ENCODE measurements at places on chromosomes 2 and 18.

DNA sequence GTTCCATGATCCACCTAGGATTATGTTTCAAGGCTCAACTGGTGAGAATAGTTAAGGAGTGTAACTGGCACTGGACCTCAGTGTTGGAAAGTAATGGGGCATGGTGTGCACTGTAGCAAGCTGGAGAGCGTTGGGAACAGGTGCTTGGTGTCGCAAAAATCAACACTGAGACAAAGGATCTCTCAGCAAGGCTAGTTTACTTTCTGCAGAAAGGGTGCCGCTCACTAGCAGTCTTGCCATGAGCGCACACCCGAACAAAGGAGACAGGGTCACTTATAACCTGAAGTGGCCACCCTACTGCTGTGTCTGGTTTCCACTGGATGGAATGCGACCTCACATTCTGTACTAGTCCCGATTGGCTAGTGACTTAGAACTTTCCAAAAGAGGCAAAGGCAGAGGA, 133.2 kb downstream of the TMEM17 start:
- no peak for DNase-seq

GRCh38 chr2:109129356-109129920, 433 bp downstream of the SH3RF3 start:
- no peak for DNase-seq

GRCh38 chr2:173713904-173714555, 251.1 kb downstream of the SP3 start:
- DNase-seq, result no peak

GRCh38 chr2:223720367-223720766, 117.0 kb downstream of the AP1S3 start:
- no peak for DNase-seq

- DNase-seq, result no peak
Measured at GRCh38 chr2:22880161-22880560, 504.8 kb upstream of the KLHL29 start.

- DNase-seq, result no peak
Measured at GRCh38 chr2:29329899-29330298, 214.7 kb downstream of the CLIP4 start.

- DNase-seq, result no peak
Measured at GRCh38 chr2:101030866-101031554, 28.9 kb downstream of the RPL31 start.

GRCh38 chr2:59413751-59414570, 1139.5 kb downstream of the BCL11A start:
- DNase-seq, result no peak

- DNase-seq, result no peak
Measured at GRCh38 chr2:45134726-45135125, 125.5 kb upstream of the SIX2 start.

- DNase-seq, result no peak
Measured at GRCh38 chr2:142100970-142101369, 29.8 kb downstream of the LRP1B start.

- no peak for DNase-seq
Measured at GRCh38 chr2:75337016-75337415, 137.7 kb upstream of the TACR1 start.

DNA sequence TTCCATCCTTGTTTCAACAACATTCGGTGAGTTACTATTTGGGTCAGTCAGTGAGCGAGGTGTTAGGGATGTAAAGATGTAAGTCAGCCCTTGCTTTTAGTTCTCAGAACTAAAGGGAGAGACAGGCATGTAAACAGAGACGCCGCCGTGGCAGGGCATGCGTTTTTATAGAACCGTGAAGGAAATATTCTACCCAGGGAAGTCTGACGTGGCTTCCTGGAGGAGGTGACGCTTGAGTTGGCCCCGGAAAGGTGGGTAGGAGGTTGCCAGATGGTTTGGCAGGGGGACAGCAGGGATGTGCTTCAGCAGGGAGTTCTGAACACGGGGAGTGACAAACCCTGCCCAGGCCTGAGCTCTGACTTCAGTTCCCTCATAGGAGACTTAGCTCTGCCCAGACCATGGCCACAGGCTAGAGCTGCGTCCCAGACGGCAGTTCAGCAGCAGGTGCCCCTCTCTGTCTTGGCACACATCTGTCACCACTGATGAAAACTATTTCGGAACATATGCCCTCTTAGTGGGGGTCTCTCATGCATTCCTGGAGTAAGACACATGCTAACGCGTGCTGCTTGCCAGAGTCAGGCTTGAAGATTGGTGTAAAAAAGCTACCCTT, 23.4 kb upstream of the RPL31 start:
- DNase-seq, result no peak

- no peak for DNase-seq
Measured at GRCh38 chr2:30512243-30512886, 65.3 kb downstream of the LCLAT1 start.

- no peak for DNase-seq
Measured at GRCh38 chr2:97724501-97724900, 11.1 kb downstream of the ZAP70 start.

- DNase-seq, result no peak
Measured at GRCh38 chr2:145752091-145752806, 1232.3 kb upstream of the ZEB2 start.

DNA sequence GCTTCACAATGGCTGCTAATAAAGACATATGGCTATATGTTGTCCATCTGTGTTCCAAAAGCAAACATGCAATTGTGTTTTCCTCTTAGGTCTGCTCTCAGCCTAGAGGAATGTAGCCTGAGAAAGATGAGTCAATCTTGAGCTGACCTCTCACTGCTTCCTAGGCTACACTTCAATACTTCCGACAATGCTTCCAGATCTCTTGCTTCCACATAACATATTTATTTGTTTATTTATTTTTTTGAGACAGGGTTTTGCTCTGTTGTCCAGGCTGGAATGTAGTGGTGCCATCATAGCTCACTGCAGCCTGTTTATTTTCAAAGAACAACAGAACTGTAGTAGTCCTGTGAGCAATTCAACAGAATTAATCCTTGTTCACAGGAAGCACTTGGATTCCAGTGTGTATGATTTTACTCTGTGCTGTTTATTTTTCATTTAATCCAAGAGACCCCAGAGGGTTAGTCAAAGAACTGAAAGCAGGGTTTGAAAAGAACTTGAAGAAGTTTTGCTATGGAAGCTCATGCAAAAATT, 437.9 kb downstream of the TXNL1 start:
- no peak for DNase-seq

DNA sequence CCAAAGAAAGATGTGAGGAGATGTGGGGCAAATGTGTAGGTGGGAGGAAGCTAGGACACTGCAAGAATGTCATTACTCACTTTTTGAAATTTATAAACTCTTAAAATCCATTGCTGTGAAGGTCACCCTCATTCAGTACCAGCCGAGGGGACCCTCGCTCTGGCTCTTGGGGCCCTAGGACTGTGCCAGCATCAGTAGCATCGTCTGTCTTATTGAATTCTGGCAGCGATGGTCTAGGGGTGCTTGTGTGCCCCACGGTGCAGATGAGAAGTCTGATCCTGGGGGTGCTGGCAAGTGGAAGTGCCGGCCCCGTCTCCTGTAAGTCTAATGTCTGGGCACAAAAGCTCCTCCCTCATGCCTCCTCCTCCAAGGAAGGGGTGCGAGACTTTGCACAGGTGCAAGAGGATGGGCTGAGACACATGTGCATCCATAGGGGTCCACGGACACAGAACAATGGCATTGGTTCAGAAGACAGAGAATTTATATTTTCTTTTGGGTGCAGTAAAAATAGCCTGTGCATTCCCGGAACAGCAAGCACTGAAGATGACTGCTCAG, 266.7 kb upstream of the HDAC4 start:
- no peak for DNase-seq

- no peak for DNase-seq
Measured at GRCh38 chr2:32940316-32940997, 6.3 kb upstream of the LTBP1 start.

DNA sequence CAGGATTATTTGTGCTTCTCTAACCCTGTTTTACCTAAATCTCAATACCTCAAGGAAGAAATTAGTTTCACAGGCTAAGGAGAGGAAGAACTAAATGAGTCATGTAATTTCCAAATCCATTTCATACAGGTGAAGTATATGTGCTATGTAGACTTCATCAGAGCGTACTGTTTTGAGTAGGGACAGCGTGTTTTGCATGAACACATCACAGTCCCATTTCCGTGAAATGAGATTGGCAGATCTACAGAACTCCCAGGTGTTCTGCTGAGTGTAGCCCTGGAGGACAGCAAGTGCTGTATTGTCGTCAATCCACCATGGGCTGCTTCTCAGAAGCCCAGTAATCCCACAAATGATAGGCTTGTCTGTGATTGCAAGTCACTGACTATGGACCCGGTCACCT, 97.7 kb downstream of the XRCC5 start:
- no peak for DNase-seq

DNA sequence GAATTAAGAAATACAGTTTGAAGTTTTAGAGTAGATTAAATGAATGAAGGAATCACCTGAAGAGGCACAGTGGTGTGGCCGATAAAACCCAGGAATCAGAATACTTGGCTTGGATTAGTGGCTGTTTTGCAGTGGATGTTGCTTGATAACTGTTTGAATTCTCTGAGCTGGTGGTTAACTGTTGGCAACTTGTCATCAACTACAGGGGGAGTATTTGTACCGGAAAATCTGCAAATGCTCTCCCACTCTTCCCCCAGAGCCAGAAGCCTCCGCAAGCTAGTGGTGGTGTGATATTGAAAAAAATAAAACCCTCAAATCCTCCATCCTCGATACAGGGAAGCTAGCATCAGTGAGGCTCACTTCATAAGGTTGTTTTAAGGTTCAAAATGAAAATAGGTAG, 326.7 kb downstream of the DPP10 start:
- no peak for DNase-seq

DNA sequence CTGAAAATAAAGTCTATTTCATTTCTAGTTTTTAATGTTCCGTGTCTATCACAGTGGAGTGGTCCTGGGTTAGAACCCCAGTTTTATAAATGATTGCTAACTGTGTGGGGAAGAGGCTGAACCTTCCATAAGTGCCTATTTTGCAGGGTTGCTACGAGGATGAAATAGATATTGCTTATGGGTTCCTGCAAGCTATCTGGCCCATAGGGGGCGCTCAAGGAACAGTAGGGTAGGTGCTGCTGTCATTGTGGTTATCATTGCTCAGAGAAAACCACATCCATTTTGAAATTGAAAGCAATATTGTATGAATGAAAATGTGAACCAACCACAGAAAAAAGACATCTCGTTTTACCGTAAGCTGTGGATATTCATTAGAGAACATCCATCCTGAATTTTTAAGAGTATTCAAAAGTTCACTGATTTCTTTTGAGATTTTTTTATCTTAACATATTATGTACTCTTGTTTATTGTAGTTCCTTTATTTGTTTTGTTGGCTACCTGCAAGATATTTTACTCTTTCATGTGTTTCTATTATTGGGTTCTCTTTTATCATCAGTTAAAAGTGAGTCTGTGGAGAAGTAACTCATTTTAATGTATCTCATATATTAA, 261.6 kb downstream of the NAPG start:
- peak; percentile 67 for DNase-seq

DNA sequence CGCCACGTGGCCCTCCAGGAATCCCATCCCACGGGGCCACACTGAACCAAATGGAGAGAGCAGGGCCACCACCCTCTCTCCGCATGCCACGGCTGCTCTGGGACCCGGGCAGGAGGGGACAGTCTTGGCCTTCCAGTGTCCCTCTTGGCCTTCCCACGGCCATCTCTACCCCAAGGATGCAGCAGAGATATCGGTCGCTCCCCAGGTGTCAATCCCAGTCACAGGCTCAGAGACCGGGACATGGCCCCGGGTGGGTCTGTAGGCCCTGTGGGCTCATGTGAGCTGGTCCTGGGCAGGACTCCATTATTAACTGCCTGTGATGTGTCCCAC, 15.3 kb downstream of the CAPN10 start:
- DNase-seq, result no peak

DNA sequence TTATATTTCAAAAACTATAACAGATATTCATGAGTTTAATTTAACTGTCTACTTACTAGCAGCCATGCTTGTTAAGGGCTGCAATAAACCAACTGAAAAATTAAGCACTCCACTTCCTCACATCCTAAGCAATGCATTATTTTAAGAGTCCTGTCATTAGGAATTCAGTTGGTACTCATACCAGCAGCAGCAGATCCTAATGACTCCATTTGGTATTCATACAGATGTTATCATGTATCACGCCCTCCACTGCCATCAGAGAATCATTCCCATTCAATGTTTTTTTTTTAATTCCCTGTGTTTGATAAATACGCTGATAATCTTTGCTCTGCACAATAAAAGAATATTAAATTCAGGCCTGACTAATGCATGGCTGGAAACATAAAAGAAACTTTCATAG, 236.8 kb downstream of the AFF3 start:
- DNase-seq, result no peak

DNA sequence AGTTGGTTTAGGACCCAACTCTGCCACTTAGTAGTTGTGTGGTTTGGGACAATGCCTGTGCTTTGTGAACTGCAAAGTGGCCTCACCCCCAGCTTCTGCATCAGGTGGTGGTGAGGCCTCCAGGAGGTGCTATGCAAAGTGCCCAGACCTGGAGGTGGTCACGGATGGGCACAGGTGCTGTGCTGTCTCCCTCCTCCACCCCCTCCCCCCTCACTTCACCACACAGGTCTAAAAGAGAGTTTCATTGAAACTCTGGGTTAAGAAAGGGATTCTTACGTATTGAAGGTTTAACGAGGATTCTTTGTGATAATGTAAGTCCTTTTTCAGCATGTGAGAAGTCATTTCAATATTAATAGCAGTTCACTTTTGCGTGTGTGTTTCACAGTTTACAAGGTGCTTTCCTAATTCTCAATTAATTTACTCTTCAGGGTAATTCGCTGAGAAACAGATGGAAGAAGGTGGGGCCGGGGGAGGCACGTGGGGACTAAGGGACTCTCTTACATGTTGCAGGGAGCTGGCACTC, 369.9 kb downstream of the LPIN1 start:
- DNase-seq, result no peak

GRCh38 chr2:105242286-105242993, 897 bp downstream of the GPR45 start:
- no peak for DNase-seq

DNA sequence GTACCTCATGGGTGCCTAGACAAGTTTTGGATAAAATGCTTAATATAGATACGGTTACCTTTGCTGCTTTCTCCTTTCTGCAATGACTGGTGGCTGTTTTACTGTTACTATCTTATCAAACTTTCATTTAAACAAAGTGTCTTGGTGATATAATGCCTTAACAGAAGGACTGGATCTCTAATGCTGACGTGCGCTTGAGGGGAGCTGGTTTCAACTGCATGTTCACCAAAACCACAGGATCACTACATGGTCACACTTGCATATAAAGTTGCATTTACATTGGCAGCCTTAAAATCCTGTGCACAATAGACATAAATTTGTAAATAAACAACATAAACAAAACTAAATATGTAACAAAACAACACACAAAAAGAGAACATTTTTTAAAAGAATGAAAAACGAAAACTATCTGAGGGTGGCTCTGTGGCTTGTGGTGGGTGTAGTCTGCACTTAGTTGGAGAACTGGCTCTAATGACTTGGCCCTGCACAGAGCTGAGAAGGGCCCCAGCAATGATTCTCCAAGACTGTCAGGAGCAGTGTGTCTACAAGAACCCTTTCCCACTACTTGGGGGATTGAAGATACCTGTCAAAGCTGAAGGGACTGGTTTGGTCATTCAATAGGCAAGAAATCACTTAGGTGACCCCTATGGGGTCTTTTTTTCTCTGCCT, 135.5 kb downstream of the UXS1 start:
- no peak for DNase-seq

GRCh38 chr2:206031162-206031784, 54.7 kb downstream of the INO80D start:
- no peak for DNase-seq

GRCh38 chr2:157628477-157629415, at the start of gene ACVR1C:
Gene ACVR1C (minus strand): TSS chr2:157628864. CDS start chr2:157628644, 220 bp downstream.
- DNase-seq, result peak; percentile 82

GRCh38 chr2:38446906-38447561, 70.0 kb upstream of the ATL2 start:
- no peak for DNase-seq

GRCh38 chr2:163551616-163552373, 184.0 kb downstream of the FIGN start:
- DNase-seq, result no peak
